ENCODE measurements at places on chromosomes 7 and 10.
A peak's percentile ranks its signal among the peaks of the same experiment; 100 is the strongest.

- DNase-seq: no peak
These were observed 210.2 kb upstream of the NPY start for GRCh38 chr7:24073651-24074420.

- no peak for DNase-seq
These were observed 21.4 kb downstream of the PLPP4 start for GRCh38 chr10:120478386-120478785.

GRCh38 chr7:27212497-27213432, 12.9 kb upstream of the HOXA13 start:
- DNase-seq: no peak

DNA sequence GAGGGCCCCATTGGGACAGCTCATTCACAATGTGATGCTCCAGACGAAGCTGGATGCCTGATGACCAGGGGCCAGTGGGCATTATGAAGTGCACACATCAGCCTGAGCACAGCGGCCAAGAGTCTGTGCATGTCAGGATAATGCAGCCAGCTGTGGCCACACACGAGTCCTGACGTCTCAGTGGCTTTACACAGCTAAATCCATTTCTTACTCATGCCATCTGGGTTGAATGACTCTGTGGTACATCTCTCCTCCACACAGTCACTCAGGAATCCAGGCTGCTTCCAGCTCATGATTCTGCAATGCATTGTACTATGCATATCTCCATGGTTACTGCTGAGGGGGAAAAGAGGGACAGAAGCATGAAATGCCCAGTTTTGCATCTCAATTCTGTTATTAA, 123.6 kb downstream of the PRLHR start:
- no peak for DNase-seq

- DNase-seq: peak; percentile 76
These were observed at the start of gene AMPH for GRCh38 chr7:38630720-38631673. Gene AMPH (minus strand): TSS chr7:38631373. CDS start chr7:38631351, 22 bp downstream.

DNA sequence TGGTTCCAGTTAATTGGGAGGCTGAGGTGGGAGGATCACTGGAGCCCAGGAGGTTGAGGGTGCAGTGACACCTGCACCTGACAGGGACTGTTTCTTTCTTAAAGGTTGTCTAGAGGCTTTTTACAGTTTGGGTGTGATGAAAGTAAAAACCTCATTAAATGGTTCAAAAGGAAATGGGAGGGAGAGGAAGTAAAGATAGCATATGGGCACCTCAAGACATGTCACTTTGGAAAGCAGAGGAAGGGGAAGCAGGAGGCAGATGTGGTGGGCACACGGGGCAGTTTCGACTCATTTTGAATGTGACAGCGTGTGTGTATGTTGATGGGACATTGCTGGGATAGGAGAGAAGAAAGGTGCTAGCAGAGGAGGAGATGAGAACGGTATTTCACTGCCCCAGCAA, 203.1 kb downstream of the MLLT10 start:
- DNase-seq: no peak

DNA sequence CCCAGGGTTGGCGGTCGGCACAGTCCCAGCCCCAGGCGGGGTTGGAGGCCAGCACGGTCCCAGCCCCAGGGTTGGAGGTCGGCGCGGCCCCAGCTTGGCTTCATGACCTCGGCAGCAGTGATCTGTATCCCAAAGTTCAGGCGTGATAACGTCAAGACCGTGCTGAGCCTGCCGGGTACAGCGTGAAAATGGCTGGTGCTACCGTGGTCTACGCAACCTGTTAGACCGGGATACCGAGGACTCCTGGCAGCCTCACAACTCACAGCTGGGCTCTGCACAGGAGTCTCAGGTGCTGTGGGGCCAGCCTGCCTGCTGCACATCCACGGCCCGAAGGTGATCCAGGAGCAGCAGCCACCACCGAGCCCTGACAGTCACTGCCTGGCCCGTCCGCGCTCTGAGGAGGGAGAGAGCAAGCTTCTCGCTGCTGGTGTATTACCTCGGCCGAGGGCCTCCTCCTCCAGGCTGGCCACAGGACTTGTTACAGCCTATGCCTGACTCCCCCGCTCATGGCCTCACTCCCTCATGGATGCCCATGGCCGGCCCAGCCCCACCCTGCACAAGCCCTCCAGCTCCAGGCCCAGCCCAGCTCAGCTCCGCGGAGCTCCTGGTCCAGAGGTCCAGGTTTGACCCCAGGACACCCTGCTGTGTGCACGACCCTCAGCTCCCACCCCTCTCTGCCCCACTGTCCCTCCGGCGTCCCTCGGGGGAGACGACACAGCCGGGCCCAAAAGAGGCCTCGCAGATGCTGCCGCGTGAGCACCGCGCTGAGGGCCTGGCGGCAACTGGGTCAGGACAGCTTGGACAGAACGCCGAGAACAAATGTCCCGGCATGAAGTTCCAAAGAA, 156.0 kb downstream of the ELFN1 start:
- DNase-seq: no peak

DNA sequence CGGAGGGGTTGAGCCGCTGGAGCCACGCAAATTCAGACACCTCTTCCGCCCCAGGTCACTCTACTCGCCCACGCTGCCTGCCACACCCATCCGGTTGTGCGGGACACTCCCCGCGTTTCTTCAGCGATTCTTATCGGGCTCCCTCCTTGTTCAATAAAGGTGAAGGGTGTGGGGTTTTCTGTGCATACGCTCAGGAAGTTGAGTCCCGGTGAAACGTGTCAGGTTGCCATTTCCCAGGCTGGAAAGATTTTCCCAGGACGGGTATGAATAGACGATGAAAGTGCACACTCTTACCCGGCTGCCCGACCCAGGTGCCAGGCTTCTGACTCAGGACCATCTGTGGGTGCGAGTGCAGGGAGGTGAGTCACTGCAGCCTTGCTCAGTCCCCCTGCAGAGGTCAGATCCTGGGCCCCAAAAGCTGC, 22.0 kb downstream of the KLF6 start:
- no peak for DNase-seq

GRCh38 chr7:75928568-75928914, 13.6 kb downstream of the POR start:
- no peak for DNase-seq

- DNase-seq: no peak
These were observed 420.5 kb upstream of the MKI67 start for GRCh38 chr10:128546651-128547165.

DNA sequence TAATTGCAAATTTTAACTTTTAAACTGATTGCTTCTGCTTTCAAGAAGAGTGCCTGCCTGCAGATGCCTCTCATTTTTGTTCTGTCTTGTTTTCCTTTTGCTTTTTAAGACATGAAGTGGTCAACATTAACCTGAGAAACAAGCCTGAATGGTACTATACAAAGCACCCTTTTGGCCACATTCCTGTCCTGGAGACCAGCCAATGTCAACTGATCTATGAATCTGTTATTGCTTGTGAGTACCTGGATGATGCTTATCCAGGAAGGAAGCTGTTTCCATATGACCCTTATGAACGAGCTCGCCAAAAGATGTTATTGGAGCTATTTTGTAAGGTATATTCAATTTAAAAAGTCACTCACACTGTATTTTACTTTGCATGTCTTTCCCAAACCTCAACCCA, 8.8 kb downstream of the GSTO2 start:
- DNase-seq: no peak

DNA sequence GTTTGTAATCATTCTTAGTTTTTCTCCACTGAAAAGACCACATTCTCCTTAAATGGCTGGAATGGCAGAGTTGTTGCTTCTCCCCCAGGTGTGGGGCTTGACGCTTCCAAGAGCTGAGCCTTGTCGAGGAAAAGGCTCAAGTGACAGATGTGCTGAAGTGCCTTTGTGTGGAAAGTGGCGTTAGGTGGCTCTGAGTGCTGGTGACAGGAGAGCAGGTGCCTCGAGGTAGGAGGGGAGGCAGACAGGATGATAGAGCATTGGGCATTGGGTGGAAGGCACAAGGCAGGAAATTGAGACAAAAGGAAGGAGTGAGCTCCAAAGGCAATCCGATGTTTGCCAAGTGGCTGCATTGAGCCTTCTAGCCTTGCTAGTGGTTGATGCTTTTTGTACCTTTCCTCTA, 6.7 kb downstream of the KIAA1217 start:
- no peak for DNase-seq

DNA sequence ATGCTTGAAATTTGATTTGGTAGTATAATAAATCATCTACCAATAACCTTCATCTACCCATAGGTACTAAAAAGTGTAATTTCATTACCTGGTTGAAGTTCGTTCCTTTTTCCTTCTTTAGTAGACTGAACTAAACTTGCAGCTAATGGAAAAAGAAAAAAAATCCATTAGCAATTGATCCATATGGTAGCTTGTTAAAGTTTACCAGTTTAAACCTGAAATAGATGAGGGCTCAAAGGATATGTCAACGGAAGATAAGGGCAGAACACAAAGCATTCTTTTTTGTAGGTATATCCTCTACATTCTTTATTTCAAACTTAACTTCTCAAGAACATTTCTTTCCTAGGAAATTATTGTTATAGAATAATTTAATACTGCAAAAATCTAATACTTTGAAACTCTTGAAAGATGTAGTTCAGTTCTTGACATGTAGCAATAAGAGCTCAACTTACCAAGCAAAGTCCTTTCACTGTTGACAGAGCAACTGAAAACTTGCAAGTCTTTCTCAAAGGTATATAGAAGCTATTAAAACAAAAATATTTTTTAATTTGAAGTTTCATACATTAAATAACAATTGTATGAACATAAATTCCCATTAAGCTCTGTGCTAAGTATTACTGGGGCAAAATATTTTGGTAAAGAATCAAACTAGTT, 19.1 kb downstream of the GSAP start:
- no peak for DNase-seq

- DNase-seq: no peak
These were observed 526.1 kb downstream of the CALN1 start for GRCh38 chr7:71886046-71886445.

GRCh38 chr7:38744746-38745145, 113.6 kb upstream of the AMPH start:
- no peak for DNase-seq

- no peak for DNase-seq
These were observed 301.9 kb downstream of the CDK14 start for GRCh38 chr7:90897961-90898469.

DNA sequence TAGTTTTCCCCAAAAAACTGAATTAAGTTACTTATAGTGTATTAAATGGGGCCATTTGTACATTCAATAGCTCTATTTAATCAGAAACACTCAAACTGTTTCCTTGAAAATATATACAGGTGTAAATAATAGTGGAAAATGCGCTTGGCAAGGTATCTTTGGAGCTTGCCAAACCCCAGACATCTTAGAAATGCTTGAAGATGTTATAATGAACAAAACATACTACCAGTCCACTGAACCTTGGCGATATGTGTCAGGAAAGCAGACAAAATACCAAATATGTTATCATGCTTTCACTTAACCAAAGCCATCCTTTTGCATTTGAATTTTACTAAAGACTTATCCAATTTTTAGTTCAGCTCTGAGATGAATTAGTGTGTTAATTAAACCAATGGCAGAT, 352.7 kb upstream of the SEMA3A start:
- DNase-seq: no peak

DNA sequence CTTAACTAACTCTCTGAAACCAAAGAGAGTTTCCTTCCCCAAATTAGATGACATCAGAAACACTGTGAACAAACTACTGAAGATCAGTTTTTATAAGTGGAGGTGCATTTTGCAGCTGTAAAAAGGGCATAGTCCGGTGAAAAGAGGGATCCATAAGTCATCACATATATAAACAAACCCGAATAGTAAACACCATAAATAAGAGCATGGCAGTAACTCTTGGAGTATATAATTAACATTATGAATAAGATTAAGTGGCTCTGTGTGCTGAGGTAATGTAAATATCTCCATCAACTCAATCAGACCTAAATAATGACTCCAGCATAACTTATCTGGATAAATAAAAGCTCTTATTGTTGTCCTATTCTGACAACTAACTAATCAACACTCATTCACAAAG, 43.0 kb upstream of the SHTN1 start:
- no peak for DNase-seq

DNA sequence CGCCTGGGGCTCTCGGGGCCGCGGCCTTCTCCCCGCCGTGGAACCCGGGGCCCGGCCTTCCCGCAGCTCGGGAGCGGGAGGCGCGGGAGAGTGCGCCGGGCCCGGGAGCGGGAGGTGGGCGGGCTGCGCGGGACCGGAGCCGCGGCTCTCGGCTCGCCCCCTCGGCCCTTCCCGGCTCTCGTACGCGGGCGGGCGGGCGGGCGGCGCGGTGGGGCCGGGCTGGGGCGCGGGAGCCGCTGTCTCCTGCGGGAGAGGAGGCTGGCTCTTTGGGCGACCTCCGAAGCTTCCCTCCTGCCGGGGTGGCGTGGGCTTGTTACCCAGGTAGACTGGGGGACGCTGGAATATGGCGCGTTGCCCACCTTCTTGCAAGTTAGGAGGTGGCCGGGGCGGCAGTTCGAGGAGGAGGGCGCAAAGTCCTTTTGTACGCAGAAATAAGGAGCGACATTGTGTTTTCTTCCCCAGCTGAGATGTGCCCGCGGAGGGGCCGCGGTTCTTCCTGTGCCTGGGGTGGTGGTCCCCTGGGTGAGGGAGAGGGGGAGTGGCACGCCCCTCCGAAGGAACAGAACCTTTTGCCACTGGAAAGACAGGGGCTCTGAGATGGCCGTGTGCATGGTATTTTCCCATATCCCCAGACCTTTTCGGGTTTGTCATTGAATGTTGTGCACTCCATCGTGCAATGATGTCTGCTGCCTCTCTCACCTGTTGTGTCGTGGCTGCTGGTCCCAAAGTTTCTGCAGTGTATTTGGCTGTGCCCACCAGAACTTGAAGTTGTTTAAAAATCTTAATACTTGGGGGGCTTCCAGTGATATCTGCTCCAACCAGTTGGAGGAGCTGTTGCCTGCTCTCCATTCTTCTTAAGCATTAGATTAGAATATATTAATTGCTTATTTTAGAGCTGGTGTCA, 844 bp downstream of the NRF1 start:
- DNase-seq: peak; percentile 61

GRCh38 chr7:45646996-45647825, 73.0 kb downstream of the ADCY1 start:
- peak; percentile 7 for DNase-seq
